ENCODE measurements at places on chromosomes 12 and 14. TPM values are rescaled to one million over a fixed set of nuclear protein-coding genes. Genes with fewer than 3 reads are reported as not detected.
A peak's percentile ranks its signal among the peaks of the same experiment; 100 is the strongest.

The GLIPR1L1 gene
- polyA plus RNA-seq: not detected

The TUBA1C gene
- polyA plus RNA-seq: 49.5 TPM

The KRT82 gene
- polyA plus RNA-seq: not detected

The FBXO34 gene
- 37.1 TPM for polyA plus RNA-seq

The LARP4 gene
- 19.5 TPM for polyA plus RNA-seq

The HOXC9 gene
- polyA plus RNA-seq: not detected

The NYNRIN gene
- polyA plus RNA-seq: not detected

The SLC6A13 gene
- not detected for polyA plus RNA-seq

The ADAMTS20 gene
- polyA plus RNA-seq: not detected

The FLRT2 gene
- not detected for polyA plus RNA-seq

The MTERF2 gene
- polyA plus RNA-seq: 6.4 TPM

The BMP4 gene
- not detected for polyA plus RNA-seq

The RBP5 gene
- polyA plus RNA-seq: not detected

The PLEK2 gene
- polyA plus RNA-seq: 0.58 TPM

The KLRG1 gene
- polyA plus RNA-seq: 364 TPM

The KRT78 gene
- not detected for polyA plus RNA-seq

The TSHR gene
- not detected for polyA plus RNA-seq

- DNase-seq: no peak
- H3K36me3 ChIP-seq: no peaks in the 10 kb centered on the region
- no peaks in the 10 kb centered on the region for H3K27me3 ChIP-seq
- peaks cover 13% of the 10 kb centered on the region for H3K4me1 ChIP-seq
These were observed 107.3 kb downstream of the PPP2R5E start for GRCh38 chr14:63435838-63436237.

DNA sequence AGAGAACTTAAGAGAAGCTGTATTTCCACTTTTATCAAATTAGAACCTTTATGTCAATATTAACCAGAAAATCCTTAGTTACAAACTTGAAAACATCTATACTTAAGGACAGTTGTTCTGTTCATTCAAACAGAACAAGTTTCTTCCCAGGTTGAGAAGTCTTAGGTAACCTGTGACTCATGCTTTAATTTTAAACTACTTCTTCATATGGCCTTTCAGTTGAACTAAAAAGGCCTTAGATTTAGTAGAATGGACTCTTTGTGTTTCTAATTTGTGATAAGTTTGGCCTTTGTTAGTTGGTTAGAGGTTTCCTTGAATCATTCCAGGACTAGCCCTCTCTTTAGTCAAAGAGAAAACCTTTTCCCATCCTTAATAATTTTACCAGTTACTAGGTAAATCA is 274.2 kb downstream of the FUT8 start:
- H3K4me1 ChIP-seq: no peaks in the 10 kb centered on the region
- H3K4me3 ChIP-seq: no peak overlapping the region
- no peaks in the 10 kb centered on the region for H3K36me3 ChIP-seq
- H3K27ac ChIP-seq: no peak overlapping the region

DNA sequence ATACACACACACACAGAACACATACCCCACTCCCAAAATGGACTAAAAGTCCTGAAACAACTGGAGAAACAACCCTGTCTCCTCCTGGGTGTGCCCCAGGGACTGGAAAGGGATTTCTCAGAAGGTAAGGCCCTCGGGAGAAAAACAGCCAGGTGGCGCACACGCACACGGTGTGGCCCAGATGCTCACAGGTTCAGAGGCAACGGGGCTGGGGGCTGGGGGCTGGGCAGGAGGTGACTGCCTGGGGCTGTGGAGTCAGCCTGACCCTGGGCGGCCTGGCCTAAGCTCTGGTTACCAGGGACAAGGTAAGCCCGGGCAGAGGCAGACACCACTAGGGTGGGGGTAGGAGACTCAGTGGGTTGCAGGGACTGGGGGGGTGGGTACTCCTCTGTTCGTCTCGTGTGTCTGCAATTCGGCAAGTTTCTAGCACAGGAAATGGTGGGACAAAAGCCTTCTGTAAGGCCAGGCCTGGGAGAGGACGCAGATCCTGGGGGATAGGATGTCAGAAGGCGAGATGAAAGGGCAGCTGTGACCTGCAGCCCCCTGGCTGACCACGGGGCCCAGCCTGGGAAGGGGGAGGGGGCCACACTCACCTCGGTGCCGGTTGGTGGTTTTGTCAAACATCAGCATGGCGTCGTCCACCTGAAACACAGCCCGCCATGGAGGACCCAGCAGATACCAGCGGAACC is 10.4 kb downstream of the MSI1 start:
- no peaks in the 10 kb centered on the region for H3K36me3 ChIP-seq
- H3K27me3 ChIP-seq: peaks cover 8% of the 10 kb centered on the region
- no peaks in the 10 kb centered on the region for H3K4me1 ChIP-seq
- no peak overlapping the region for H3K4me3 ChIP-seq
- no peak for DNase-seq

DNA sequence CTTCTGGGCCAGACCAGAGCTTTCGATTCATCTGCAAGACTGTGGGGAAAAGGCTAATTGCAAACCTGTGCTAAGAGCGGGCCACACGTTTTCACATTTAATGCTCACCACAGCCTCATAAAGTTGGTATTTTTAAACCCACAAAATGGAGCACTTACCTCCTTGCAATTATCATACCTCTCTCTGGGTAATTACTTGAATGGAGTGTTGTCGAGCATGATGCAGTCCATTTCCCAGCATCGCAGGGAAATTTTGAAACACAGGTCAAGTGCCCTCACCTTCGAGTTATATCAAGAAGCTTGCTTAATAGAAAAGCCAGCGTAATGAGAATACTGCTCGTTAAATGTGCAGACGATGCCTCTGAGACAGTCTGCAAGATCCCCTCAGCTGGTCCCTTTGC is 8.8 kb upstream of the IFI27L2 start:
- H3K4me3 ChIP-seq: no peak overlapping the region
- DNase-seq: no peak
- no peaks in the 10 kb centered on the region for H3K36me3 ChIP-seq
- H3K4me1 ChIP-seq: no peaks in the 10 kb centered on the region

DNA sequence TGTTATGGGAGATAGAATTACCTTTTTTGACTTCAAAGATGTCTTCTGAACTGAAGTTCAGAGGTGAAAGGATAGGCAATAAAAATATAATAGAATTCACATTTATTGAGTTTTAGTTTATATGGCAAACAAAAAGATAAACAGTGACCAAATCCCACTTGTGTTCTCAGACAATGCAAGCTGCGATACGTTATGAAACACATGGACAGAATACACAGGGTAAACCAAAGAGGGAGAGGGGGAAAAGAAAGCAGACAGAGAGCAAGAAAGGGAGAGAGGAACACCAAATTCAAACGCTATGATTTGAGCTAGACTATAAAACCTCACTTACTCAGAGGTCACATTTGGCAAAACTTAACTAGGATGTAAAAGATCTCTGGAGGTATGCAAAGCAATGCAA is 238.2 kb upstream of the FLRT2 start:
- H3K27ac ChIP-seq: no peak overlapping the region
- H3K4me1 ChIP-seq: no peaks in the 10 kb centered on the region
- no peaks in the 10 kb centered on the region for H3K36me3 ChIP-seq
- no peak for DNase-seq

DNA sequence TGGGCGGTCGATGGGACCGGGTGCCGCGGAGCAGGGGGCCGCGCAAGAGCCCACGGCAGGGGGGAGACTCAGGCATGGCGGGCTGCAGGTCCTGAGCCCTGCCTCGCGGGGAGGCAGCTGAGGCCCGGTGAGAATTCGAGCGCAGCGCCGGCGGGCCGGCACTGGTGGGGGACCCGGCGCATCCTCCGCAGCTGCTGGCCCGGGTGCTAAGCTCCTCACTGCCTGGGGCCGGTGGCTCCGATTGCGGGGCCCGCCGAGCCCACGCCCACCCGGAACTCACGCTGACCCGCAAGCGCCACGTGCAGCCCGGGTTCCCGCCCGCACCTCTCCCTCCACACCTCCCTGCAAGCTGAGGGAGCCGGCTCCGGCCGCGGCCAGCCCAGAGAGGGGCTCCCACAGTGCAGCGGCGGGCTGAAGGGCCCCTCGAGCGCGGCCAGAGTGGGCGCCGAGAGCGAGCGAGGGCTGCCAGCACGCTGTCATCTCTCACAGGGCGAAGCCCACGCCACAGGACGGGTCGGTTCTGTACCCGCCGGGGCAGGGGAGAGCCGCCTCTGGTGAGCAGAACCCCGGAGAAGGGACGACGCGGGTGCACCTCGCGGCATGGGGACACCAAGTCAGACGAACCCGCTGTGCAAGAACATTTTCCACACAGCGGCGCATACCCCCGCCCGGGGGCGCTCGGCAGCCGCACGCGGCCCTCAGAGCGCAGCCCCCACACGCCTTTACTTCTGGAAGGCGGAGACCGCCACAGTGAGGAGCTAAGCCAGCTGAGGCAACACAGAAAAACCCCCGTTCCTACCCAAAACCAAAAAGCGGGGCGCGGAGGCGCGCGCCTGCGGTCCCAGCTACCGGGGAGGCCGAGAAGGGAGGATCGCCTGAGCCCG is 1.2 kb upstream of the SIVA1 start:
- H3K36me3 ChIP-seq: peaks cover 4% of the 10 kb centered on the region
- H3K4me3 ChIP-seq: peak overlapping the region; percentile 87
- H3K4me1 ChIP-seq: peaks cover 20% of the 10 kb centered on the region
- no peaks in the 10 kb centered on the region for H3K27me3 ChIP-seq

DNA sequence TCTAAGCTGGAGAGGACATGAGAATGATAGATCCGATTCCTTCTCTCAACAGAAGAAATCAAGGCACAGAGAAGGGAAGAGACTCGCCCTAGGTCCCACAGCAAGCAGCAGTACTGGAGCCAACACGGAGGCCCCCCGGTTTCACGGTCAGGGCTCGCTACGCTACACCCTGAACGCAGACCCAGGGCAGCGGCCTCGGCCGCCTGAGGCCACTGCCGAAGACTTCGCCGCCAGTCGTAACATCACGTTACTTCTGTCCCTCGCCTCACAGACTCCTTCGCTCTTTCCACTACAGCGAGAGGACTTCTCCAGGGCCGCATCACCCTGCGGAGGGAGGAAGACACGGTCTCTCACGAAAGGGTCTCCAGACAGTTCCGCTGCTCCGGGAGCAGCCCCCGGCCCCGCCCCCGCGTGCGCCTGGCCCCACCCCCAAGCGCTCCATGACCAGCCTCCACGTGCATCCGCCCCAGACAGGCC is 411 bp upstream of the DCAF4 start:
- peaks cover 10% of the 10 kb centered on the region for H3K4me1 ChIP-seq
- H3K36me3 ChIP-seq: no peaks in the 10 kb centered on the region
- no peaks in the 10 kb centered on the region for H3K27me3 ChIP-seq
- no peak for DNase-seq
- H3K4me3 ChIP-seq: peak overlapping the region; percentile 90
- H3K27ac ChIP-seq: peak overlapping the region; percentile 80

GRCh38 chr12:110349514-110350151 is 53.9 kb downstream of the ANAPC7 start:
- H3K36me3 ChIP-seq: peaks cover 22% of the 10 kb centered on the region
- H3K4me1 ChIP-seq: peaks cover 18% of the 10 kb centered on the region
- H3K27me3 ChIP-seq: no peaks in the 10 kb centered on the region
- no peak overlapping the region for H3K4me3 ChIP-seq
- H3K27ac ChIP-seq: no peak overlapping the region

- H3K4me3 ChIP-seq: no peak overlapping the region
- no peak for DNase-seq
- H3K4me1 ChIP-seq: no peaks in the 10 kb centered on the region
- H3K27me3 ChIP-seq: no peaks in the 10 kb centered on the region
- H3K27ac ChIP-seq: no peak overlapping the region
These were observed 68.5 kb downstream of the PPFIBP1 start for GRCh38 chr12:27592548-27592947.

GRCh38 chr14:104542871-104543830 is 36.4 kb upstream of the C14orf180 start:
- H3K4me1 ChIP-seq: no peaks in the 10 kb centered on the region
- H3K27ac ChIP-seq: no peak overlapping the region
- DNase-seq: no peak
- H3K27me3 ChIP-seq: no peaks in the 10 kb centered on the region
- no peak overlapping the region for H3K4me3 ChIP-seq

- no peaks in the 10 kb centered on the region for H3K27me3 ChIP-seq
- no peaks in the 10 kb centered on the region for H3K4me1 ChIP-seq
- no peak for DNase-seq
- H3K27ac ChIP-seq: no peak overlapping the region
These were observed 3.6 kb upstream of the KRT6A start for GRCh38 chr12:52496590-52497071.

- H3K4me3 ChIP-seq: no peak overlapping the region
- H3K27ac ChIP-seq: no peak overlapping the region
- peaks cover 4% of the 10 kb centered on the region for H3K4me1 ChIP-seq
- no peaks in the 10 kb centered on the region for H3K36me3 ChIP-seq
- H3K27me3 ChIP-seq: no peaks in the 10 kb centered on the region
These were observed 977 bp upstream of the KRT5 start for GRCh38 chr12:52521175-52521567.

DNA sequence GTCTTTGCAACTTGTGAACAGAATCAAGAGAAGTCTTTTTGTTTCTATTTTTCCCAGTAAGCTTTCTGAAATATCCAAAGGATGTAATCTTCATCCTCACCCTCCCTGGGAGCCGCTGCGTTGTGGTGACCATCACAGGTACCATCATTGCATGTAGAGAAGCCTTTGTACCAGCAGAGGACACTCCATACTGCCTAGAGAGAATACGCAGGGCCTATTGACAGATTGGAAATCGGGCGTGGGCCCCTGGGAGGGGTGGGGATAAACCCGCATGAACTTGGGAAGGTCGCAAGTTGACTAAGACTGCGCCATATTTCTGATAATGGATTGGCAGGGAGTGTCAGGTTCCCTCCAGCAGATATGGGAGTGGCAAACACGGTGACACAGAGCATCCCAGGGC is 12.7 kb downstream of the KRT1 start:
- no peak overlapping the region for H3K27ac ChIP-seq
- DNase-seq: no peak
- no peaks in the 10 kb centered on the region for H3K4me1 ChIP-seq
- no peak overlapping the region for H3K4me3 ChIP-seq
- H3K27me3 ChIP-seq: no peaks in the 10 kb centered on the region

- H3K36me3 ChIP-seq: no peaks in the 10 kb centered on the region
- no peaks in the 10 kb centered on the region for H3K4me1 ChIP-seq
- no peak overlapping the region for H3K27ac ChIP-seq
- no peak for DNase-seq
- no peaks in the 10 kb centered on the region for H3K27me3 ChIP-seq
These were observed 139.7 kb downstream of the SLCO1B3 start for GRCh38 chr12:20950248-20950647.

DNA sequence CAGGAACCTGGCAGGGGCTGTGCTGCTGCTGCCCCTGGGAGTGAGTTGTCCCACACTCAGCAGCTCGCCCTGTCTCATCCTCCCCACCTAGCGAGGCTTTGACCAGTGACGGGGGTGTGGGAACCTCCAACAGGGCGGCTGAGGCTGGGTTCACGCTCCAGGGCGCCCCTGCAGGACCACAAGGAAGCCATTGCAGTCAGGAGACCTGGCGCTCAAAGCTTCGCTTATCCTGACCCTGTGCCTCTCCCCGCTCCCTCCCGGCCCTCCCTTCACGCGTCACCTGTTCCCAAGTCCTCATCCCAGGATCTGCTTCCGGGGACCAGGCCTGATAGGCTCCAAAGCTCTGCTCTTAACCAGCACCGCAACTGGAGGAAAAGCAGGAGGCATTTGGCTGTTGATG is 272.0 kb upstream of the SFSWAP start:
- no peak for DNase-seq
- H3K4me1 ChIP-seq: no peaks in the 10 kb centered on the region
- H3K27me3 ChIP-seq: no peaks in the 10 kb centered on the region
- no peaks in the 10 kb centered on the region for H3K36me3 ChIP-seq
- H3K4me3 ChIP-seq: no peak overlapping the region

- no peak for DNase-seq
- H3K27me3 ChIP-seq: no peaks in the 10 kb centered on the region
- H3K36me3 ChIP-seq: peaks cover 37% of the 10 kb centered on the region
- H3K4me3 ChIP-seq: no peak overlapping the region
These were observed 15.2 kb upstream of the CSRNP2 start for GRCh38 chr12:51098611-51099010.

- no peaks in the 10 kb centered on the region for H3K4me1 ChIP-seq
- no peak for DNase-seq
- H3K4me3 ChIP-seq: no peak overlapping the region
- no peaks in the 10 kb centered on the region for H3K27me3 ChIP-seq
These were observed 18.3 kb upstream of the ATP2A2 start for GRCh38 chr12:110262442-110263388.
